Cardiac muscle cell (in vitro differentiated cells and primary cell): ENCODE measurements at places on chromosomes 2 and 18. TPM values are rescaled to one million over a fixed set of nuclear protein-coding genes. Genes with fewer than 3 reads are reported as not detected.
A peak's percentile ranks its signal among the peaks of the same experiment; 100 is the strongest.

DNA sequence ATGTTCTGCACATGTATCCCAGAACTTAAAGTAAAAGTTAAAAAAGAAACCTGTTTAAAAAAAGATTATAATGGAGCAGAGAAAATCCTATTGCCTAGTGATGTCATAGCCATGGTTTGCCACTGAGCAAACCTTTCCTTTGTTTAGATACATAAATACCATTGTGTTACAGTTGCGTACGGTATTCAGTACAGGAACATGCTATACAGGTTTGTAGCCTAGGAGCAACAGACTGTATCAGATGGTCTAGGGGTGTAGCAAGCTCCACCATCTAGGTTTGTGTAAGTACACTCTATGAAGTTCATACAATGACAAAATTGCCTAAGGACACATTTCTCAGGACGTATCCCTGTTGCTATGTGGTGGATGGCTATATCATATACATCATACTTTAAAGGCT, 13.0 kb downstream of the ICA1L start:
- no peak for DNase-seq

DQX1 gene
- 0.60 and 0.67 TPM in 2 replicates for polyA plus RNA-seq

GRCh38 chr18:70376137-70376913, 87.5 kb downstream of the SOCS6 start:
- no peak for DNase-seq

DNA sequence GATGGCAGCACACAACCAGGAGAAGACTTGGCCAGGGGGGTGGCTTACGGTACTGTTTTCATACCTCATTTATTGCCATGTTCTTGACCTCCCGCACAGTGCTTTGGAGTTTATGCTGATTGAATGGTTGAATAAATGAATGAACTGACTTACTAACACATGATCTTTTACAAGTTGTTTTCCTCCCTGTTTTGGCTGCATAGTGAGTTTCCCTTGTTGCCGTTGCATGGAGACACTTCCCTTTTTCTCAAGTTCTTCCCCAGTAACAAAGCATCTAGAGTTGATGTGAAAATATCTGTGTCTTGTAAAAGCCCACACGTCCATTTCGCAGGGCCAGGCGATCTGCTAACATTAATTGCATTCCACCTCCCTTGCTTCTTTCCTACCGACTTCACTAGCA, 35.7 kb upstream of the RAB1A start:
- no peak for DNase-seq

FBXO48 gene
- polyA plus RNA-seq = 0.50 and 1.3 TPM in 2 replicates

GRCh38 chr18:74139888-74140287, 7.7 kb downstream of the FBXO15 start:
- peak; percentile 43 for DNase-seq

DNA sequence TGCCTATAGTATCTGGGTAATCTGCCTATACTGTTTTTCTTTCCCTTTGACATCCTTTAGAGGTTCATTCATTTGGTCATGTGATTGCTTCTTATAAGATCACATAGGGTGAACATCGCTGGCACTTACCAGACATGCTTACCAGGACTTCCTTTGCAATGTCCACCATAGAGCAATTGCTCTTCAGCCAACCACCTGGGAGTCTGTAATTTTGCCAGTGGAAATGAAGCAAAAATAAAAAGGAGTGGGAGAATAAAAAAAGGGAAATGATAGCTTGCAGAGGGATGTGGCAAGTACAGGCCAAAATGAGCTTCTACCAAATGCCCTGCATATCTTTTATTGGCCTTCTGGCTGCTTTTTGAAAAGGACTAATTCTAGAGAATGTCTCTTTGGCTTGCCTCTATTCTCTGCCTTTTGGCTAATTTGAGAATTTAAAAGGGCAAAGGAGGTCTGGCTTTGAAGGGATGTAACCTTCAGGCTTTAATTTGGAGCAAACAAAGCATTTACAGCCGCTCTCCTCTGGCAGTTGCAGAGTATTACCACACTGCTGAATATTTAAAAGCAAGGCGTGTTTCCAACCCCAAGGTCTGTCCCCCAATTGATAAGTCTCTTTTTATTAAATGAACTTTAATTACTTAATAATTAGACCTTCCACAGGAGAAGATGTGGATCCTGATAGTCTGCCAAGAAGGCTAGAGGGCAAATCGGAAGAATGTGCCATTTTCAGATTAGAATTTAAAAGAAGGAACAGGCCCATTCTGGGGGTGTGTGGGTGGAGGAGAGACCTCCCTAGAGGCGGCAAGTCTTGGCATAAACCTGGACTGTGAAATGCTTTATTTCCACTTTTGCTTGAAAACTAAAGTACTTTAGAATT, 557.9 kb downstream of the DCC start:
- no peak for DNase-seq

DNA sequence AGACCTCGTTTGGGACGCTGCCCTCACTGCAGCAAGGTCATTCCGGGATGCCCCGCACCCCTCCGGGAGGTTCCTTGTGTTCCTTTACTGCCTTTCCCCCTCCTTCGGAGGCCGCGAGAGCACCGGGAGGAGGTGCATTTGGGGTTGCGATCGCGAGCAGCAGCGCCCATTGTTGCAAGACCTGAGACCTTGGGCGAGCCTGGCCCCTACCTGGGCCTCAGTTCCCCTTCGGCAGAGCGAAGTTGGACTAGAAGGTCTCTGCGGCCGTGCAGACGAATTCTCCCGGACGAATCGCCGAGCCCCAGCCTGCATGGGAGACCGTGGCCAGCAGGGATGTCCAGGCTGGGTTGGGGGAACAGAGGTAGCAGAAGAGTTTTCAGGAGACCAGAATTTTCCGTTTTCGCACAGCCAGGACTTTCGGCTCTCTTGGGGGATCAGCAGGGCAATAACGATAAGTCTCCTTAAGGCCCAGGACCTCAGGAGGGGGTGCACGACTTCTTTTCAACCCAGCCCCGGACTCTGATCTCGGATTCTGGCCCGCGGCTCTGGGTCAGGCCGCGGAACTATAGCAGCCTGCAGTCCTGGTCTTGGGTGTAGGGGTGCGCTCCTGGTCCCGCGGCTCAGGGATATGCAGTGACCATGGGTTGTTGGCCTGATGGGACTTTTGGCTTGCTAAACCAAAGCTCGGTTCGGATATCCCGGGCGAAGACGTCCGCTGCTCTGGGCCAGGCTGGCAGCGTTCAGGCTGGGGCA, 2.8 kb downstream of the GDF7 start:
- no peak for DNase-seq

- DNase-seq = no peak
Measured at GRCh38 chr2:195352581-195352980, 304.4 kb upstream of the SLC39A10 start.

DNAJB2 gene
- polyA plus RNA-seq = 60.6 and 61.0 TPM in 2 replicates

DNA sequence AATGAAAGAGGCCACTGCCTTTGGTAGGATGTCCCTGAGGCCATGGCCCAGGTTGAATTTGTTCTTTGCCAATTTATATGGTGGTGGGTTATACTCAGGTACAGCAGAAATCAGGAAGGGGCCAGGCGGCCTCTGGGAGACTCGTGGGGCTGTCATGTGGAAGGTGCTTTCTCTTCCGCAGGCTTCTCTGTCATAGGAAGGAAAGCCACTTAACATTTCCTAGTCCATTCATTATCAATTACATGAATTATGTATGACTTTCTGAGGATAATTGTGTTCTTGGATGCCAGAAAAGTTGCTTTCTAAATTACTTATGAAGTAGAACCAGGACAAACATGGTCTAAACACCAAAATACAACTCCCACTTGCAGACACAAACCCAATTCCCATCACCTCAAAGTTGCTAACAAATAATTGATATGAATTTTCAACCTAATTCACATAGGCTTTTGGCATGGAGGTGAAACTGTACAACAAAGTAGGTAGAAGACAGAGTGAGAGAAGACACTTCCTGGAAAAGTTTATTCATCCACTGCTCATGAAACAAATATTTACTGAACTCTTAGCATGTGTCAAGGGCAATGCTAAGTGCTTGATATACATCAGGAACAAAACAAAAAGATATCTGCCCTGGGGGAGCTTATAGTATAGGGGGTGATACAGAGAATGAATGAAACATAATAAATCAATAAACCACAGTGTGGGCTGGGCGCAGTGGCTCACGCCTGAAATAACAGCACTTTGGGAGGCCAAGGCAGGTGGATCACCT, 50.5 kb upstream of the CHMP1B start:
- DNase-seq = no peak

SGO2 gene
- polyA plus RNA-seq = 8.1 and 26.8 TPM in 2 replicates
